ENCODE measurements at places on chromosomes 13 and 19. TPM values are rescaled to one million over a fixed set of nuclear protein-coding genes. Genes with fewer than 3 reads are reported as not detected.

Gene HCN2
- 0.50 TPM for total RNA-seq

Gene ZNF221
- 4.5 TPM for total RNA-seq

Gene IQCN
- total RNA-seq, result 2.5 TPM

Gene RASAL3
- total RNA-seq, result 3.9 TPM

Gene AMER2
- not detected for total RNA-seq

Gene SLC25A41
- 2.4 TPM for total RNA-seq

Gene ELANE
- total RNA-seq, result 3.3 TPM

Gene ZNF71
- total RNA-seq, result 12.6 TPM

Gene CFAP97D2
- total RNA-seq, result not detected

Gene C5AR1
- 5.5 TPM for total RNA-seq

Gene DMWD
- total RNA-seq, result 61.9 TPM

- DNase-seq, result no peak
These were observed 451.2 kb downstream of the DCT start for GRCh38 chr13:94028234-94028633.

- peak; percentile 12 for DNase-seq
These were observed 116.2 kb upstream of the FNDC3A start for GRCh38 chr13:48859272-48860105.

- DNase-seq, result no peak
These were observed 5.6 kb downstream of the UHRF1 start for GRCh38 chr19:4914736-4915501.

DNA sequence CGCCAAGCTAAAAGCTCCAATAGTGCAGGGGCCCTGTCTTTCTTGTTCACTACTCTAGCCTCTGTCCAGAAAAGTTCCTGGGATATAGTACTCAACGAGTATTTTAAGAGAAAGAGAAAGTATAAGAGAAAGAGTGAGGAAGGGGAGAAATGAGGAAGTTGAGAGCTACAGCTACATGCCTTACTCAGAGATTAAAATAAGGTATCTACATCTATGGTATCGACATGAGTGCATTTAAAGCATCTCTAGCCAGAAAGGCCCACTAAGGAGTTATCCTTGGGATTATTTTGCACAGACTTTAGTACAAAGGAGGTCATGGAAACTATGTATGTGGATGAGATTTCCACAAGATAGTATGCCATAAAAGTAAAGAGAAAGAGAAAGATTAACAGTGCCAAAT is 28.5 kb downstream of the MYCBP2 start:
- DNase-seq, result no peak

- DNase-seq, result no peak
These were observed 104.3 kb upstream of the PCDH17 start for GRCh38 chr13:57527114-57527735.

- no peak for DNase-seq
These were observed 47.8 kb upstream of the C13orf46 start for GRCh38 chr13:114021464-114022308.

GRCh38 chr13:112674412-112675365 is 15.1 kb upstream of the ATP11A start:
- DNase-seq, result no peak

DNA sequence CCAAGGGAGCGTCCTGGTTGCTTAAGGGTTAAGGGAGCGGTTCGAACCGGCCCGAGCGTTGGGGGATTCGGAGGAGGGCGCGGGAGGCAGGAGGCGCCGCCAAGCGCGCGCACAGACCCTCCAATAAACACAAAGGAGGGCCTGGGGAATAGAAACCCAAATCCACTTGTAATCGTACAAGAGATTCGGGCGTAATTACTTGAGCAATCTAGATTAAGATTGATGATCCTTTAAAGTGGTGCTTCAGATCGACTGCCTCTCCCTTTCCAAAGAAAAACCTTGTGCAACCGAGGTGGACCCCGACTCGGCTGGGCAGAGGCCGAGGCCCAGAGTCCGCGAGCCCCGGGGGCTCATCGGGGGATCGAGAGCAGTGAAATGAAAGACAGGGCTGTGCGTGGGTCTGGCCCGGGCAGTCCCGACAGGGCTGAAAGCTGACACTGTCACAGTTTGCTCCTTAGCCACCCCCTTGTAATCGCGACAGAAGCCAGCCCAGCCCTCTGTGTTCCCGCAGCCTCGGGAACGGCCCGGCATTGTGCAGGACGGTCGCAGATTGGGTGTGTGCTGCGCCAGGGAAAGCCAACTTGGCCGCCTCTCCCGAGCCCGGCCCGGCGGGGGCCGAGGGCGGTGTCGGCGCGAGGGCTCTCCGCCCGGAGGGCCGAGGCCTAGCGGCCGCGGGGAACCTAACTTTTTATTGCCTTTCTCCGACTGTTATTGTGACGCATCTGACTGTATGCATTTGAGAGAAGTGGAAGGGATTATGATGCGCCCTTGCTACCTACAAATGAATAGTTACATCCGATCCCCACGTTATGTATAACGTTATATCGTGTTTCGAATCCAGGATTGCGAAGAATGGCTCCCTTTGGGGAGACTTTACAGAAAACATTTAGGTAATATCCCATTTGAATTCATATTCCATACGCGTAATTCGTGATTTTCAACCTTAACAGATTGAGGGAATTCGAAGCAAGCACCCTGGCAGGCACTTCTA is 5.5 kb downstream of the MAB21L1 start:
- DNase-seq, result no peak

- DNase-seq, result no peak
These were observed 362.6 kb downstream of the FGF14 start for GRCh38 chr13:102039264-102039663.

- DNase-seq, result no peak
These were observed 676.7 kb upstream of the SPRY2 start for GRCh38 chr13:81017513-81018152.

DNA sequence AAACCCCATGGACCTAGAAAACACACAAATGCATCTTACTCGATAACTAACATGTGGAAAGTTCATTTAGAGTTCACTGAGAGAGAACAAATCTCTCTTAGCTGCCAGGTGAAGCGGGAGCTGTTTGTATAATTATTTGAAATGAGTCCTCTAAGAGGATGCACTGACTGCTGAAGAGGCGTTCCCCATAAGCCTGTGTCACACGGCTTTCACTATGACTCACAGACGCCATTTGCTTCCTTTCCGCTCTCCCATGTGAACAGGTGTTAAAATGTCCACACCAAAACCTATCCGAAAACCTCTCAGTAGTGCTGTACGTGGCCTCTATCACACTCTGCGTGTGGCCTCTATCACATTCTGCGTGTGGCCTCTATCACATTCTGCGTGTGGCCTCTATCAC is 101.8 kb downstream of the SOX1 start:
- no peak for DNase-seq

DNA sequence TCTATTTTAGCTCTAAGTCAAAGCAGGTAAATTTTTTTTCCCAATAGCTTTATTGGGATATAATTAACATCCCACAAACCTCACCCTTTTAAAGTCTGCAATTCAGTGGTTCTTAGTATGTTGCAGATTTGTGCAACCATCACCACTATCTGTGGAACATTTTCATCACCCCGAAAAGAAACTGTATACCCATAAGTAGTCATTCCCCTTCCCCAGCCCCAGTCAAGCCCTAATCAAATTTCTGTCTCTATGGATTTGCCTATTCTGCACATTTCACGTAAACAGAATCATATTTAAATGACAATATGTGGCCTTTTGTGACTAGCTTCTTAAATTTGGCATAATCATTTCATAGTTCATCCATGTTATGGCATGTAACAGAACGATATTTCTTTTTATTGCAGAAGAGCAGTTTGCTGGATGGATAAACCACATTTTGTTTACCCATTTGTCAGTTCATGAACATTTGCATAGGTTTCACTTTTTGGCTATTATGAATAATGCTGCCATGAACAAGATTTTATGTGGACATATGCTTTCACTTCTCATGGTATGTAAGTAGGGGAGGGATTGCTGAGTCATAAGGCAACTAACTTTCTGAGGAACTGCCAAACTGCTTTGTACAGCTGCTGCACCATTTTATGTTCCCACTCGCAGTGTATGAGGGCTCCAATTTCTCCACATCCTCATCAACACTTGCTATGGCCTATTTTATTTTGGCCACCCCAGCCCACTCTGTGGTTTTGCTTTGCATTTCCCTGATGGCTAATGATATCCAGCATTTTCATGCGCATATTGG is 10.9 kb downstream of the SLC46A3 start:
- DNase-seq, result no peak

DNA sequence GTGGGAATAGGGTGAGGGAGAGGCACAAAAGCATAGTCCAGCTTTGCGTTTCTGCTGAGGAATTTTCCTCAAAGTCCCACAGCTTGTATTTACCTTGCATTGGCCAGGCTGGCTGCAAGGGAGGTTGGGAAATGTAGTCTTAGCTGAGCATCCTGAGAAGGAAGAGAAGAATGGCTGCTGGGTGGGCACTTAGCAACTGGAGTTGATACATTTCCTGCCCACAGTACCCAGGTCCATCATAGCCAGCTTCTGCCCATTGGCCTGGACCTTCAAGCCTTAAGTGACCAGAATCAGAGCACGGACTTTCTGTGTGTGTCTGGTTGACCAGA is 112.4 kb downstream of the SIPA1L3 start:
- DNase-seq, result no peak

DNA sequence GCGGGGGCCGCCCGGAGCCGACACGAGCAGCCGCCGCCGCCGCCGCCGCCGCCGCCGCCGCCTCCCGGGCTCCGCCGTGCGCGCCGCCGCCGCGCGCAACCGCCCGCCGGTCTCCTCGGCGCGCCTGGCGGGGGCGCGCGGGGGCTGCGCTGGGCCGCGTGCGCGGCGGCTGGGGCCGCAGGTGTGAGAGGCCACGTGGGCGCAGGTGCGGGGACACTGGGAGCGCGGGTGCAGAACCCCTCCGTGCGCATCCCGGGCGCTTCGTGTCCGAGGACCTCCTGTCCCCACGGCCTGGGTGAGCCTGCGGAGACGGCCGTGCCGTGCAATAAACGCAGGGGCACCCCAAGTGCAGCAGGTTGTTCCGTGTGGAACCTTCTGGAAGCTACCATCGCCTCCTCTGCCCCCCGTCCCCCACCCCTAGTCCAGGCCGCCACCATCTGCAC is at the start of gene LINGO3:
TSS of gene LINGO3 (minus strand) at position 41 of the 443 bp plus-strand sequence. CDS start 16,378 bp downstream, outside the sequence.
- DNase-seq, result no peak

- no peak for DNase-seq
These were observed 8.8 kb upstream of the DACH1 start for GRCh38 chr13:71875823-71876222.

DNA sequence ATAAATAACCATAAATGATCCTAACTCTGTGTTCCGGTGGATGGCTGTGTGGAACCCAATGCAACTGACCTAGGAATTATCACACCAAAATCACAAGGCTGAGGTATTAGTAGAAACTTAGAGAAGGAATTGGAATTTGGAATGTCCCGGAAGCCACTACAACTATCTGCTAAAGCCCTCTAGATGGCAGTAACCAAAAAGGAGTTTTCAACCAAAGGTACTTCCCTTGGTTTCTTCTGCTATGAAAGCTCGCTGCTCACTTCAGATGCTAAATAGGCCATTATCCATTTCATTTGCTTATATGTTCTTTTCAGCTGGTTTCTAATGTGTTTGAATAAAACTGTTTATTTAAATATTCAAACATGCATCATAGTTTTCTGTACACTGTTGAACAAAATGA is 1589.1 kb upstream of the SPRY2 start:
- no peak for DNase-seq

- DNase-seq, result no peak
These were observed 333.6 kb downstream of the DLEU7 start for GRCh38 chr13:50509771-50510441.

GRCh38 chr13:51599444-51600176 is 15.3 kb downstream of the WDFY2 start:
- DNase-seq, result no peak

DNA sequence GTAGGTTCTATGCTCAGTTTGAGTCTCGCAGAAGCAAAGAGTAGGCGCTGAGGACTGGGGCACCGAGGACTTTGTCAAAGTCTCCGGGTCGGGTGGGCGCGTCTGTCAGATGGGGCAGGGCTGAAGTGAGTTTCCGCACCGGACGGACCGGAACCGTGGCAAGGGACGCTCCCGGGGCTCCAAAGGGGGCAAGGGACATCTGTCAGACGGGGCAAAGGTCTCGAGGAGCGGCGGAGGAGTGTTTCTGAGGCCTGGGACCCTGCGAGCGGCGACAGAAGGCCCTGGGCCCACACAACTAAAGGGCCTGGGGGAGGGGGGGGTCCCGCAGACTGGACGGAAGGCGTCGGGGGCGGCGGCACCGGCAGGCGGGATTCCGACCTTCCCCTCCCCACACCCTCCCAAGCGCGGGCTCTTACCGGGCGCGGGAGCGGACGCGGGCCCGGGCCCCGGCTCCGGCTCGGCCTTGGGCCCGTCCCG is 13.3 kb upstream of the AKAP8L start:
- no peak for DNase-seq

GRCh38 chr19:41624937-41625336 is 1.9 kb downstream of the CEACAM4 start:
- no peak for DNase-seq

DNA sequence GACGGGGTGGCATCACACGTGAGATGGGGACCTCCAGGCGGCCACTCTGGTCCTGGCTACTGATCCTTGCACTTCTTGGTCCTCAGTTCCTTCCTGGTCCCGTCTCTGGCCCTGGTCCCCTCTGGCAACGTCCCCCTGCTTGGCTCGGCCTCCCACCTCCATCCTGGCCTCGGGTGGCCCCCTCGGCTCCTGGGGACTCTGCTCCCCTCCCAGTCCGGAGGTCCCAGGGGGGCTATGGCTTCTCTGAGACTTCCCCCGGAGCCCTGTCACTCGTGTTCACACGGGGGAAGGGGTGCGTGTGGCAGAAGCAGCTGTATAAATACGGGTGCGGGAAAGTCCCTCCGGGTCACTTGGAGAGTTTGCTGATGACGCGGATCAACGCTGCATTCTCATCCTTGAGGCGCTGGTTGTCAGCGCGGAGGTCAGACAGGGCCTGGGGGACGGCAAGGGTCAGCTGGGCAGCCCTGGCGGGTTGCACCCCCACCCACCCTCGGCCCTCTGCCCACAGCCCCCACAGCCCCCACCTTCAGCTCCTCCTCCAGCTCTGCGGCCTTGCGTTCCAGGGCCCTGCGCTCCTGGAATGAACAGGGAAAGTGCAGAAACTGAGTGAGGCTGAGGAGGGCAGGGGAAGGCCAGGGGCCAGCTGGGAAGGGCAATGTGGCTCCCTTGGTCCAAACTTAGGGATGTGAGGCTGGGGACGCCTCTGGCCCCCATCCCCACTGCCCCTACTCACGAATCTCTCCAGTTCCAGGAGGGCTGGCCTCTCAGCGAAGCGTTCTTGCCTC is 15.6 kb downstream of the EPS8L1 start:
- no peak for DNase-seq

DNA sequence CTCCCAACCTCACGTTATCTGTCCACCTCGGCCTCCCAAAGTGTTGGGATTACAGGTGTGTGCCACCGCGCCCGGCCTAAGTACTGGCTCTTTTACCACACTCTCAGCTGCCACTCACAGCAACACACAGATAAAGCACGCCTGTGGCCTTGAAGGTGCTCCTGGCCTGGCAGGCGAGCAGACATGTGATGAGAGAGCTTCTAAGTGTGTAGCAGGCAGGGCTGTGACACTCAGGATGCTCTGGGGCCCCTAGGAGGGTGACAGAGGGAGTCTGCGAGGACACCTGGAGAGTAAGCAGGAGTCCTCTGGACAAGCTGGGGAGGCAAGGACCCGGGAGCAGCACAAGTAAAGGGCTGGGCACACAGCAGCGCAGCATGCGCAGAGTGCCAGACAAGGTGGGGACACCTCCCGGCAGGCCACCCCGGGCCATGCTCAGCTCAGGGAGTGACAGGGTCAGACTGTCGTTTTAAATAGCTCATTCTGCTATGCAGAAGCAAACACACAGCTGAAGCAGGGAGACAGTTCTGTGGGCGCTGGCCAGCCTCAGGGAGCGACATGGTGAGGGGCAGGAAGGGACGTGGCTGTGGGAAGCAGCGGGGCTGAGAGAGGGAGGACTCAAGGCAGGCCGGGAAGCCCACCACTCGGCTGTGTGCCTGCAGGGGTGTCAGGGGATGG is 26.5 kb downstream of the MED26 start:
- no peak for DNase-seq

All from esophagus muscularis mucosa (tissue), 4 donors.